ENCODE measurements at places on chromosomes 2 and 18. TPM values are rescaled to one million over a fixed set of nuclear protein-coding genes. Genes with fewer than 3 reads are reported as not detected.

UGT1A4 gene
- polyA plus RNA-seq: not detected

MPV17 gene
- polyA plus RNA-seq: 99.4 TPM

QPCT gene
- polyA plus RNA-seq: 10.1 TPM

LYPD6B gene
- 23.1 TPM for polyA plus RNA-seq

AGFG1 gene
- polyA plus RNA-seq: 65.4 TPM

GPR45 gene
- 0.17 TPM for polyA plus RNA-seq

DIPK1C gene
- 0.30 TPM for polyA plus RNA-seq

DNA sequence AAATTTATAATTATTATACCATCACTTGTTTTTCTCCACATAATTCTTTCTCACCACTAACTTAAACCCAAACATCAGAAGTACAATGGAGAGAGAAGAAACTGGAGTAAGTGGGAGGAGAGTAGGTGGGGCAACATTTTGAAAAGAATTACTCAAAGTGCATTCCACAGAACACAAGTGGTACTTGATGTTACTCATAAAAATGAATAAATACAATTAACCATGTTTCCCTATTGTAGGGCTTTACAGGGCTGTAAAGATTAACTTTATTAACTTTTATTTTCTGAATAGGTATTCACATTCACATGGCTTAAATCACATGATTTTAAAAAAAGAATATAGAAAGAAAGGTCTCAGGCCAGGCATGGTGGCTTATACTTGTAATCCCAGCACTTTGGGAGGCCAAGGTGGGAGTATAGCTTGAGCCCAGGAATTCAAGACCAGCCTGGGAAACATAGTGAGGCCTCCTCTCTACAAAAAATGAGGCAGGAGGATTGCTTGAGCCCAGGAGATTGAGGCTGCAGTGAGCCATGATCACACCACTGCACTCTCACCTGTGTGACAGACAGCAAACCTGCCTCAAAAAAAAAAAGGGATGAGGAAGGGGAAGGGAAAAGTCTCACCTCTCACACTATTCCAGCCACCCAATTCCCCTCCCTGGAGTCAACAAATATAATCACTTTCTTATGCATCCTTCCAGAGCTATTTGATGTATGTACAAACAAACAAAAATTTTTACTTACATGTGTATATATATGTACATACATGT, 47.1 kb downstream of the KCNG3 start:
- no peak for DNase-seq

- DNase-seq: no peak
Measured at GRCh38 chr2:147867050-147867449, 22.2 kb downstream of the ACVR2A start.

DNA sequence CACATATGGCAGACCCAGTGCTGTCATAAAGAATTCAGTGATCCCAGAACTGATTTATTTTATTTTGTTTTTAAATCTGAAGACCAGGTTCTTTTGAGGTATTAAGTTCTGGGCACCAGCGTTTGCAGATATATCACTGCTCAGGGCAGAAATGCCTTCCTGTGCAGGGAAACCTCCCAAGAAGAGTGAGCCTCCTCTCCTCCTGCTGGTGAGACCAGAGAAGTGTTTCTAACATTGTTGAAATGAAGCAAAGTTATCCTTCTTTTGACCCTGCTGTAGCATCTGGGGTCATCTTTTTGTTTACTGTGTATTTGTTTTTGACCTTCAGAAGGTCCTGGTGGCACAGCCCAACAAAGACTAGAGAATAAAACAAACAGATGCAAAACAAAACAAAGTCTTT, 94.0 kb downstream of the AQP4 start:
- DNase-seq: no peak

- no peak for DNase-seq
Measured at GRCh38 chr2:227674485-227674884, 7.9 kb downstream of the SCYGR5 start.

DNA sequence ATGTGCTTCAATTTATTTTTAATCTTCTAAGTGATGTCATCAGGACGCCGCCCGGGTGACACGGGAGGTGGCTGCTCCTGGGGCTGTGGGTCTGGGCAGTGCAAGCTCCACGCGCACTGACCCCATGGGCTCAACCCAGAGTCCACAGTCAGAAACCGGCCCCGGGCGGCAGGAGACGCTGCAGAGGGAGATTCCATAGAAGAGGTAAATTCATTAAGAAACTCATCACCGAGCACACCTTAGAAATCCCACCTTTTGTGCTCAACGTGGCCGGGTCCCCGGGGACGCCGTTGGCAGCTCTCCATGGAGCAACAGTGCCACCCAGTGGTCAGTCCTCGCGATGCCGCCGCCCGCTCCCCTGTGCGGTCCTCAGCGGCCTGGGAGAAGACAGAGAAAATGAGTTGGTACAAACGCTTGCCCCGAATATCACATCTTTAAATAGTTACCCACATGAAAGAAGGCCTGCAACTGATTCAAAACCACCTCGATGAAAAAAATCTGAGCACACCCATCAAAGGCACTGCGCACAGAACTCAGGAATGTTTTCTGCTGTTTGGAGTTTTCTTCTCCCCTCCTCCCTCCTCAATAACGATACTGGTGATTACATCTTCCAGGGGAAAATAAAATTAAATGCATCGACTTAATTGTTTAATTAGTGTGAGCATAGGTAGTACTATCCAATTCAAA, 92.6 kb downstream of the CMPK2 start:
- DNase-seq: peak; percentile 53

DNA sequence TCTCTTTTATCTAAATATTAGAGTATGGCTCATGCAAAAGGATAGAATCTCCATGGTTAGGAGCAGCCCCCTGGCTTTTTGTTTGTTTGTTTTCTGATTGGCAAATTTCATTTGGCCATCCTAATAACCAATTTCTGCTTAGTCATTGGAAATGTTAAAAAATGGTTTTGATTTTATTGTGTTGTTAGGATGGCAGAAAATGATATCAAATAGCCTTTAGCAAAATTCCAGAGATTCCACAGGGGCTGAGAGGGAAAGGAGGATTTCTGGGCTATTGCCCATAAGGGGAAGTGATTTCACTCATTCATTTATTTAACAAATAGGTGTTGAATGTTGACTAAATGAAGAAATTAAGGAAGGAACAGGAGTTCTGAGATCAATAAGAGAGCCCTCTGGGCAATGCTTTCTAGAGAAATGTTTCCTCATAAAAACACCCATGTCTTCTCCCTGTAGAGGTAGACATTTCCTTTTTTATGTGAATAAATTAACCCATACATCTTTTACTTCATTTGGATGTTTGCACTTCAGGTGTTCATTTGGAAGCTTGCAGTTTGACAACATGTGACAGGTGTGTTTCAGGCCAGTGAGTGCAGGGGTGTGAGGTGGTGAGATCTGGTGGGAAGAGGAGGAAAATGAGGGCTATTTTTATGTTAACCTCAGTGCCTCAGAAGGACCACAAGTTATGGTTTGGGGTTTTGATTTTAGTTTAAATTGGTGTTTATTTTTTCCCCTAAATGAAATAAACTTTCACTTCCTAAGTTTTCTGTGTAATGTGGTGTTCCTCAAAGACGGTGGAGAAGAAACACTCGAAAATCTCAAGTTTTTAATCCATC, 61.7 kb upstream of the EPC2 start:
- DNase-seq: no peak

GRCh38 chr2:234691968-234692955, 195.4 kb upstream of the ARL4C start:
- DNase-seq: no peak

GRCh38 chr18:36187193-36187825, at the start of gene MOCOS:
Gene MOCOS, plus strand, starts transcription at chr18:36187497. Its CDS starts 43 bp downstream, at chr18:36187540.
- peak; percentile 42 for DNase-seq

DNA sequence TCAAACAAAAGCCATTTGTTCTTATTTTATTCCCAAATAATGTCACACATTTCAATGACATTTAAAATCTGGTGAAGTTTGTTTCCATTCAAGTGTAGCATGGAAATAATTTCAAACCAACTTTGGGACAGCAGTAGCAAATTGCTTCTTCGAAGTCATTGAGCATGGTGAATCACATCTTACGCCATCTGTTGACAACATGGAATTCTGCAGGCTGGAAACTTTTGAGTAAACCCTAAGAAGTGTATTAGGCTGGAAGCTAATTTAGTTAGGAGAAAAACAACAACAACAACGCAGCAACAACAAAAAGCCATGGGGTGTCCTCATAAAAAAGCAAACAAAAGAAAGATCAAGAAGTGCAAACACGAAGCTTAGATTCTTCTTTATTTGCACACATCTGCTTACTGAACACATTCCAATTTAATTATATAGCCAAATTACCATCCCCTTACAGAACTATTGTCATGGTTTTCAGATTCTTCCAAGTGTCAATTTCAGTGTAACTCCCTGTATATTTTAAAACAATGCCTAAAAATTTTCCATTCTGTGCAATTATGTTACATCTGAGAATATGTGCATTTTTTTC, 659.0 kb upstream of the CDH7 start:
- DNase-seq: no peak

DNA sequence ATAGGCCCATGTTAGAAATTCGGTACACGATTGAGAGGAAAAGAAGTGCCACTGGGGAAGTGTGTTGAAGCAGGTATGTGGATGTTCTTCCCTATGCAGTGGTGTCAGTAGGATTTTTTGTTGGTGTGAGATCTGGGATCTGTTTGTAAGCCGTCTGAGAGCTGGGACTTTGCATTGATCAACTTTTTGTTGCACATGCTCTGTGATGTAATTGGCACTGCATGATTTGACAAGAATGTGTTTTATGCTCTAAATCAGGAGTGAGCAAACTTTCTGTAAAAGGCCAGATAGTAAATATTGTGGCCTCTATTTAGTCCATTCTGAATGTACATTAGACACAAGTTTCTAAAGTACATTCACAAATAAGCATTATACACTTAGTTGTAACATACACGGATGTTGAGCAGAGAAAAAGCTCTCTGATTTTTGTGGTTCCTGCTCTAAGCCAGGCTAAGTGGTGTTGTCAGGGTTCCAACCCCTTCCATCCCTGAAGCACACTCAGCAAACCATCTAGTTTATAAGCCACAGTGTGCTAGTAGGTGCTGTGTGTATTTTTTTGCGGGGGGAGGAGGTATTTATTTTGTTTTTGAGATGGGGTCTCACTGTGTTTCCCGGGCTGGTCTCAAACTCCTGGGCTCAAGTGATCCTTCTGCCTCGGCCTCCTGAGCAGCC, 235.6 kb downstream of the NEDD4L start:
- DNase-seq: no peak

GRCh38 chr2:31440764-31441163, 26.2 kb upstream of the XDH start:
- no peak for DNase-seq

DNA sequence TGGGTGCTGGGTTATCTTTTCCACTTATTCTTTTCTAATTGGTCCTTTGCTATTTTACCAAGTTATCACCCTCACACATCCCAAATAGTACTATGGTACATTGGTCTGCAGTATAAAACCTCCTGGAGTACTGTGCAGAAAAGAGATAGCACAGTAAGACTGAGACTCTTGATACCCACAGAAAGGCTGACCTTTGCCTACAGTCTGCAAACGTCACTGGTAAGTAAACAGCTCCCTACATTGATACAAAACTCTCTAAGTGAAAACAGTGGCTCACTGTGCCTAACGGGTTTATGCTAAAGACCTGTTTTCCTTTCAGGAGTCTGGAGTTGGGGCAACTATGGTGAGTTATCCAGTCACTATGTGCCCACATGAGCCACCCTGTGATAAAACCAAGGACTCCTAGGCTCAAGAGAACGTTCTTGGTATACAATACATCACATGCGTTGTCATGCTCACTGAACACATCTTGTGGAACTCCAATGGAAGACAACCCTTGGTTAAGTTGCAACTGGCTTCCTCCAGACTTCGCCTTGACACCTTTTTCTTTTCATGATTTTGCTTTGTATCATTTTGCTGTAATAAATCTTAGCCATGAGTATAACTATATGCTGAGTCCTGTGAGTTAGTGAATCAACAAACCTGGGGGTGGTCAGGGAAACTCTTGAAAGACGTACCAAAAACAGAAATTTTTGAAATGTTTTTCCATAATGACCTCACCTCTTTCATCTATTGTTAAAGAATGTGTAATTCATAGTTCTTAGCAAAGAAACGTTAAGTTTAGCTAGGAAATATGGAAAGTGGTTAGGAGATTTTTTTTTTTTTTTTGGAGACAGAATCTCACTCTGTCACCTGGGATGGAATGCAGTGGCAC, 104.9 kb downstream of the C2orf74 start:
- no peak for DNase-seq

DNA sequence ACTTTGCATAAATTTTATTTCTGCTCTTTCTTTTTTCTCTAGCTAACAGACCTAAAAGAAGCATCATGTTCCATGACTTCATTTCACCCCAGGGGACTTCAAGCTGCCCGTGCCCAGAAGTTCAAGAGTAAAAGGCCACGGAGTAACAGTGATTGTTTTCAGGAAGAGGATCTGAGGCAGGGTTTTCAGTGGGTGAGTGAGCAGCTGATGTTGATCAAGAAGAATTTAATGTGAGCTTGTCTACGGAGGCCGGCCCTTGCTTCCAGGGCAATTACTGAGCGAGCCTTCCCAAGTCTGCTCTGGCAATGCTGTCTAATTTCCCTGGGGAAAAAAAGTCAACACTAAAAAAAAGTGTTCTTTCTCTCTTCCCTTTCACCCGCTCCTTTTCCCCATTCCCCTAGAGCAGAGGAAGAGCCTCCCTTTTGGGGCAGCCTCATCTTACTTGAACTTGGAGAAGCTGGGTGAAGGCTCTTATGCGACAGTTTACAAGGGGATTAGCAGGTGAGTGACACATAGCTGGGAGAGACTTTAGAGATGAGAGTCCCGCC, 1.2 kb downstream of the CDK15 start:
- DNase-seq: peak; percentile 24

DNA sequence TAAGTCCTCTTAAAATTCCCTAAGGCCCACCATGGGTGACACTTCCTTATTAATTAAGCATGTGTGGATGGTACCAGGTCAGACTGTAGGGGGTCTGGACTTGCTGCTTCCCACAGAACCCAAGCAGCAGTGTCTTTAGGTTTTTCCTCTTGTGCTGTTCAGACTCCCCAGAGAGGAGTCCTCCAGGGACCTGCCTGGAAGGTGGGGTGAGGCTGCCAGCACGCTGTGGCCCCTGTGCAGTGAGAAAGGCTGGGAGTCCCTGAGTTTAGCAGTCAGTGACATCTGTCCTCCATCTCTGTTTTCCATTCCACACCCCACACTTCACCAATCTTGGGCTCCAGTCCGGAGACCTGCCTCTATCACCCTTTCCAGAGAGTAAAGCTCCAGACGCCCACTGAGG, 18.0 kb upstream of the ST3GAL5 start:
- DNase-seq: no peak

DNA sequence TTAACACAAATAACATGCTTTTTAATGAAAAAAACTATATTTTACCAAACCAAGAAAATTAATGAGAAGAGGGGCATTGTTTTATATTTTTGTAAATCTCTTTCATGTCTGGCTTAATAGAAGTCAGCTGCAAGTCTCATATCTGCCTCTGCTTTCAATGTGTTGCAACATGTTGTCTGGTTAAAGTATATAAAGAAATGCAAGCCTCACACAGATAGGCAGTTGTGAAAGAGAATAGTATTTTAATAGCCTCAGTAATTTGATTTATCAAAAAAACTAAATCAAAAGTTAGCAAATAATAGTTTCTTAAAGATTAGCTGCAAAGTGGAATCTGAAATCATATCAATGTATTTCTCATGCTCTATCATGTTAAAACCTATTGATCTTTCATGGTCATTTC, 52.9 kb upstream of the NCOA1 start:
- no peak for DNase-seq

GRCh38 chr2:102041351-102041750, 49.6 kb downstream of the IL1R2 start:
- no peak for DNase-seq

Data from left lung (tissue), 14 donors.